ENCODE measurements at places on chromosomes 1 and 21. TPM values are rescaled to one million over a fixed set of nuclear protein-coding genes. Genes with fewer than 3 reads are reported as not detected.

The OLIG2 gene
- total RNA-seq, result not detected

The OR2L13 gene
- not detected for total RNA-seq

The XCL1 gene
- total RNA-seq, result 0.14 TPM

The IGSF3 gene
- 1.1 TPM for total RNA-seq

The ZNF683 gene
- not detected for total RNA-seq

The CYP4B1 gene
- total RNA-seq, result not detected

The TMCC2 gene
- total RNA-seq, result 3.9 TPM

The S100A12 gene
- not detected for total RNA-seq

The PDC gene
- 0.29 TPM for total RNA-seq

The KRTAP19-3 gene
- total RNA-seq, result not detected

The ATAD3C gene
- not detected for total RNA-seq

The TINAGL1 gene
- 13.5 TPM for total RNA-seq

All from placental pericyte (primary cell).